NCI-H226 (cell line): ENCODE measurements at places on chromosomes 1 and 21.

- DNase-seq = no peak
These were observed 3.4 kb downstream of the EPHA10 start for GRCh38 chr1:37761416-37762095.

DNA sequence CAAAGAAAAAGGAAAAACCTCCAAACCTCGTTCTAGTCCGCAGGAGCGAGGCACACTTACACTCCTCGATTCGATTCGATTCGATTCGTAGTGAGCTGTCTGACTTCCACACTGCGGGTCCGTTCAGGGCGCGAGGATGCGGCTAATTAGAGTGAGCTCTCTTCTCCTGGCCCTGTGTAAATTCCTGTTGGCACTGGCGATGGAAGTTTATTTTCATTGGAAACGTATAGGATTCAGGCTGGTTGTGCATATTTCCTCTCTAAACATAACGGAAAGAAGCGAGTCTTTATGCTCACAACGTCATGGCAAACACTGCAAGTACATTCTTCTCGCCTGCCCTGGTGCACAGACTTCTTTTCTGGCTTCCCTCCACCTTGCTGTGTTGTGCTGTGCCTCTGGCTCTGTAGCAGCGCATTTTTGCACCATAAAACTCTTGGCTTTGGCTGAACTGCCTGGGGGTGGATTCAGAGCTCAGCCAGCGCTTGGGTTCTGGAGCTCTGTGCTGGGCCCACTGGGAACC is 2.7 kb downstream of the HUNK start:
- DNase-seq = no peak

- peak; percentile 43 for DNase-seq
These were observed 54.2 kb upstream of the PRKACB start for GRCh38 chr1:84089867-84090266.

- no peak for DNase-seq
These were observed 1.1 kb downstream of the LRRC3 start for GRCh38 chr21:44456214-44456914.

- peak; percentile 88 for DNase-seq
These were observed at the start of gene TM2D1 for GRCh38 chr1:61724813-61725694. TSS of gene TM2D1 (minus strand) at chr1:61725141. CDS start at chr1:61725120, 21 bp downstream.

- no peak for DNase-seq
These were observed 36.4 kb upstream of the HHAT start for GRCh38 chr1:210292231-210292871.

- DNase-seq = no peak
These were observed 100.6 kb upstream of the ARHGEF16 start for GRCh38 chr1:3353876-3354275.

GRCh38 chr21:45991606-45992300 is 10.2 kb downstream of the COL6A1 start:
- no peak for DNase-seq

- no peak for DNase-seq
These were observed 12.5 kb downstream of the HAO2 start for GRCh38 chr1:119380983-119381662.

- peak; percentile 29 for DNase-seq
These were observed 117.1 kb upstream of the IPO9 start for GRCh38 chr1:201711811-201712210.
